ENCODE measurements at places on chromosomes 7 and 10. TPM values are rescaled to one million over a fixed set of nuclear protein-coding genes. Genes with fewer than 3 reads are reported as not detected.

The CDC14C gene
- total RNA-seq, result 0.23 TPM

The OR2A5 gene
- 0.44 TPM for total RNA-seq

- no peak for DNase-seq
- H3K4me3 ChIP-seq, result no peak overlapping the region
- H3K36me3 ChIP-seq, result no peaks in the 10 kb centered on the region
- H3K27me3 ChIP-seq, result no peaks in the 10 kb centered on the region
These were observed 96.8 kb upstream of the AGR3 start for GRCh38 chr7:16978358-16979244.

GRCh38 chr10:112793202-112793921 is 156.7 kb upstream of the TCF7L2 start:
- peaks cover 15% of the 10 kb centered on the region for H3K4me1 ChIP-seq
- H3K27me3 ChIP-seq, result no peaks in the 10 kb centered on the region
- peak overlapping the region; percentile 43 for H3K27ac ChIP-seq
- no peak overlapping the region for H3K4me3 ChIP-seq
- H3K36me3 ChIP-seq, result no peaks in the 10 kb centered on the region

DNA sequence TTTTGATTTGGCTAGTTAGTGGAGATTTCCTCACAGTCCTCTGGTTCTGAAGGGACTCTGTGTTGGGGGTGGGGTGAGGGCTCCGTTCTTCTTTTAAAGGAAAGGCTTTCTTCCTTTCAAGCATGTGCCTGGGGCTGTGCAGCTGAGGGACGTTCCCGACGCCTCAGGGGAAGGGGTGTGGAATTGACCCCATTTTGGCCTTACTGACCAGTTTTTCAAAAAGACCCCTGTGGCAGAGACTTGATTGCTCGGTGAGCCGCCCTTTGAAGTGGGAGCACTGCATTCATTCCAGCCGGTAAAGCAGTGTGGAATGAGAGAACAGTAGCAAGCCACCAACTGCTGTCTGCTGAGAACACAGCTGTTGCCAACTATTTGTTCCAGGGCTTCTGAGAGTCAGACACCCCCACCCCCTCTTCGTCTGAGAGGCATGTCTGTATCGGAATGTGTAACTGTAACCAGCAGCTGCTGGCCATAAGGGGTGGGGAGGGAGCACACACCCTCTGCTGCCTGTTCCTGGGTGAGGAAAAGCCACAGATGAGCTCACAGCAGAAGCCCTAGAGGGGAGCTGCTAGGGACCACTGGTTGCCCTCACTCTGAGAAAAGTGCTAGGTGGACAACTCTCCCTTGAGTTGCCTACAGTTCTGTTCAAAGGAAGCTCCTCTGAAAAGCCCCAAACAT is 33.2 kb downstream of the WBP1L start:
- no peaks in the 10 kb centered on the region for H3K27me3 ChIP-seq
- H3K27ac ChIP-seq, result peak overlapping the region; percentile 97
- H3K4me3 ChIP-seq, result peak overlapping the region; percentile 19
- DNase-seq, result peak; percentile 90
- peaks cover 70% of the 10 kb centered on the region for H3K4me1 ChIP-seq

DNA sequence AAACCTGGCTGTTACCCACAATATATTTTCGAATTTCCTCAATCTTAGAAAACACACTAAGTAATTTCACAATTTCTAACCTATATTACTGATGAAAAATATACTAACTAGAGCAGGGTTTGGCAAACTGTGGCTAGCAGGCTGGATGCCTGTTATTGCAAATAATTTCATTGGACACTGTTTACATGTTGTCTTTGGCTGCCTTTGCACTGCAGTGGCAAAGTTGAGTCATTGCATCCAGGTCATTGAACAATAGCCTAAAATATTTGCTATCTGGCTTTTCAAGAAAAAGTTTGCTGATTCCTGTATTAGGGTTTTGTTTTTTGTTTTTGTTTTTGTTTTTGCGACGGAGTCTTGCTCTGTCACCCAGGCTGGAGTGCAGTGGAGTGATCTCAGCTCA is 47.2 kb downstream of the KIF11 start:
- H3K27me3 ChIP-seq, result no peaks in the 10 kb centered on the region
- no peak overlapping the region for H3K27ac ChIP-seq
- no peaks in the 10 kb centered on the region for H3K4me1 ChIP-seq
- DNase-seq, result no peak
- no peaks in the 10 kb centered on the region for H3K36me3 ChIP-seq

Data from hepatocyte (in vitro differentiated cells).